ENCODE measurements at places on chromosomes 16 and 17.
A peak's percentile ranks its signal among the peaks of the same experiment; 100 is the strongest.

DNA sequence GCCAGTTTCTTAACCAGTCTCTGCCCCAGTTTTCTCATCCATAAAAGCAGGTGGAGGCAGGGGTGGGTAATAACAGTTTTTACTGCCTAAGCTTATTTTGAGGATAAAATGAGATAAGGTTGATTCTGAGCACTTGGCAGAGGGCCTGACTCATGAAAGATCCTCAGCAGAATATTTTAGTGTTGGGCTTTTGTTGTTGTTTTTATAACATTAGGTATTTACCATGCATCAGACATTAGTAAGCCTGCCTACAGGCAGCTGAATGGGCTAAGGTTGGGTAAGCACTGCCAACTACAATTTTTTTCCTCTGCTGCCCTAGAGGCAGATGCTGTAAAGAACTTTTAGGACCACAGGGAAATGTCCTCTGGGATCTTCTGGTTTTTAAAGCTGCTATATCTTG, 43.1 kb downstream of the SCNN1G start:
- no peaks in the 10 kb centered on the region for H3K36me3 ChIP-seq
- DNase-seq = no peak
- no peaks in the 10 kb centered on the region for H3K4me1 ChIP-seq
- no peaks in the 10 kb centered on the region for H3K27me3 ChIP-seq
- no peak overlapping the region for H3K4me3 ChIP-seq

DNA sequence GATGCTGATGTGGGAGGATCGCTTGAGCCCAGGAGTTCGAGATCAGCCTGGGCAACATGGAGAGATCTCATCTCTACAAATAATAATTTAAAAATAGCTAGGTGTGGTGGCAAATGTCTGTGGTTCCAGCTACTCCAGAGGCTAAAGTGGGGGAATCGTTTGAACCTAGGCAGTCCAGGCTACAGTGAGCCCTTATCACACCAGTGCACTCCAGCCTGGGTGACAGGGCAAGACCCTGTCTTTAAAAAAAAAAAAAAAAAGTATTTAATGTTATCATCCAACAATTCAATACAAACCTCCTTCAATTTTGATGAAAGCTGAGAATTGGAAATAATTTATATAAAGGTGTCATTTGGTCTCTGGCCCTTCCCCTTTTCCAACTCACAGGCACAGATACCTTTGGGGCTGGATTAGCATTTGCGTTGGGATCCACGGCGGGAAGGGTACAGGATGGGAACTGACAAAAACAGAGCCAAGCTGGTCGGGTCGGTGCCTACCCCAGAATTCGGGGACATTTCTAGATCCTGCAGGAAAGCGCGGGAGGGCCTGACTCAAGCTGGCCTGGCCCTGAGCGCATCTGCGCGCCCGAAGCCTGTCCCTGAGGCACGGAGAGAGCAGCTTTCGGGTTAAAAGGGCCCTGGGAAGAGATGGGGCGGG, 860 bp upstream of the DCAF7 start:
- H3K4me3 ChIP-seq = peak overlapping the region; percentile 97
- H3K27me3 ChIP-seq = no peaks in the 10 kb centered on the region
- DNase-seq = no peak
- peaks cover 5% of the 10 kb centered on the region for H3K36me3 ChIP-seq

DNA sequence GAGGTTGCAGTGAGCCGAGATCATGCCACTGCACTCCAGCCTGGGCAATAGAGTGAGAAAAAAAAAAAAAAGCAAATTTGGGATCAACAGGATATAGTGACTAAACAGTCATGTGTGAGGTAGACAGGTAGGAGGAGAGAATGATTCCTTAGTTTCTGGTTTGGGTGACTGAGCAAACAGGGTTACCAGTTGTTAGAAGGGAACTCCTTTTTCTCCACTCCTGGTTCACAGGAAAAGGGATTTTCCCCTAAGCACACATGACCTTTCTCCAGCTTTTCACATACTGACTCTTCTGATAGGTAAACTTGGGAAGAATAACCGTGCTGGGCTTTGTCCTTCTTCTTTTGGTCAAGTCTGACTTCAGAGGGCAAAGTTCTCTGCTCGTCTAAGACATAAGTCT, 17.3 kb upstream of the WSCD1 start:
- no peaks in the 10 kb centered on the region for H3K36me3 ChIP-seq
- peak; percentile 5 for DNase-seq
- H3K27ac ChIP-seq = no peak overlapping the region

DNA sequence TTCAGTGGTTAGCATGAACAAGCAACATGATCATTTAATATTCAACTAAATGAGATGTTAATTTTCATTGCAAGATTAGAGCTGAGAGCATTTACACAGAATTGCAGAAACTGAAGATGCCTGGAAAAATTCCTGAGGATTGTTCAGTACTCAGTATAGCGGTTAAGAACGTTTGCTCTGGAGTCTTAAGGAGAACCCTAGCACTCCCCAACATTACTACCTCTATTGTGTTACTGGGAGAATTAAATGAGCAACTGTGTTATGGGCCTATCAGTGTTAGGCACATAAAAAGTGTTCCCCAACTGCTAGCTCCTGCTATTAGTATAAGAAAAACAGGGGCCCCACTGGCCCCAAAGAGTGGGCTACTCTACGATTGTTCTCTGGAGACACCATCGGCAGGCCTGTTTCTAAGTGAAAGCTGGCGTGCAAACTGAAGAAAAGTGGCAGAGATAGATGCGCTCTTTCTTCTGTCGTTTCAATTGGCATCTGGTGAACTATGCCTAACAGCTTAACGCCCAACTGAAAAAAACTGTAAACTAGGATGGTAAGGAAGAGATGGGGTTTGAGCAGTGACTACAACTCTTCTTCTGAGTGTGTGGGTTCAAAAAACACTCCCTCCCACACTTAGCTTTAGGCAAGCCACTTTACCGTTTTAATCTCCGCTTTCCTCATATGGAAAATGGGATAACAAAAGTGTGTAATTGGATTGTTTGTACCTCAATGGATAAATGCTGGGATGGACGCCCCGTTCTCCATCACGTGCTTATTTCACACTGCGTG, 1.3 kb downstream of the CDR2 start:
- peak overlapping the region; percentile 79 for H3K27ac ChIP-seq
- peaks cover 39% of the 10 kb centered on the region for H3K4me1 ChIP-seq
- H3K27me3 ChIP-seq = no peaks in the 10 kb centered on the region
- H3K36me3 ChIP-seq = peaks cover 20% of the 10 kb centered on the region
- peak; percentile 41 for DNase-seq

DNA sequence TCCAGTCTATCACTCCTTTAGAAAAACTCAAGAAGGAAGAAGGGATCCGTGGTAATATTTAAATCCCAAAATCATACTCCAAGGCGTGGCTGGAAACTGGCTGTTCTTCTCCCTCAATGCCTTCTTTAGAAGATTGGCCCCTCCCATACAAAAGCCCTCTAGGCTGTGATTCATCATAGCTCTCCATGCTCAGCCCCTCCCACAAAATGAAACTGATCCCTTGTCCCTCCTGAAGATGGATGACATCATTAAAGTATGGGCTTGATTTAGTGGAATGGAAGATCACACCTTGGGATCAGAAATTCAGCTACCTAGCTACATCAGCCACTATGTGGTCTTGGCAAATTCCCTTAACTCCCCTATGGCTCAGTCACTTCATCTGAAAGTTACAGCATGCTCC, 4.1 kb downstream of the GRIN2A start:
- H3K36me3 ChIP-seq = no peaks in the 10 kb centered on the region
- DNase-seq = no peak
- peaks cover 21% of the 10 kb centered on the region for H3K27me3 ChIP-seq
- no peaks in the 10 kb centered on the region for H3K4me1 ChIP-seq

DNA sequence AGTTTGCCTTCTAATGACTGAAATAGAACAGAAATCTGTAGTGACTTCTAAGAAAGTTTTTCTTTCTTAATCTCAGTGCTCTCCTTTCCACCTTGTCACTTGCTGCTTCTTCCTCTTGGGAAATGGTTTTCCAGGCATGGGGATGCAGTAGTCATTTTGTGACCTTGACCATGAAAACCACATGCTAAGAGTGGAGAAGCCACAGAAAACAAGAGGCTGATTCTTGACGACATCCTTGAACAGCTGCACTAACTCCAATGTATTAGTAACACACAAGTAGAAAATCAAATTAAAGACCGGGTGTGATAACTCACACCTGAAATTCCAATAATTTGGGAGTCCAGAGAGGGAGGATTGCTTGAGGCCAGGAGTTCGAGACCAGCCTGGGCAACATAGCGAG, 15.5 kb upstream of the USP31 start:
- H3K36me3 ChIP-seq = no peaks in the 10 kb centered on the region
- no peak overlapping the region for H3K4me3 ChIP-seq
- H3K4me1 ChIP-seq = no peaks in the 10 kb centered on the region
- no peak overlapping the region for H3K27ac ChIP-seq

DNA sequence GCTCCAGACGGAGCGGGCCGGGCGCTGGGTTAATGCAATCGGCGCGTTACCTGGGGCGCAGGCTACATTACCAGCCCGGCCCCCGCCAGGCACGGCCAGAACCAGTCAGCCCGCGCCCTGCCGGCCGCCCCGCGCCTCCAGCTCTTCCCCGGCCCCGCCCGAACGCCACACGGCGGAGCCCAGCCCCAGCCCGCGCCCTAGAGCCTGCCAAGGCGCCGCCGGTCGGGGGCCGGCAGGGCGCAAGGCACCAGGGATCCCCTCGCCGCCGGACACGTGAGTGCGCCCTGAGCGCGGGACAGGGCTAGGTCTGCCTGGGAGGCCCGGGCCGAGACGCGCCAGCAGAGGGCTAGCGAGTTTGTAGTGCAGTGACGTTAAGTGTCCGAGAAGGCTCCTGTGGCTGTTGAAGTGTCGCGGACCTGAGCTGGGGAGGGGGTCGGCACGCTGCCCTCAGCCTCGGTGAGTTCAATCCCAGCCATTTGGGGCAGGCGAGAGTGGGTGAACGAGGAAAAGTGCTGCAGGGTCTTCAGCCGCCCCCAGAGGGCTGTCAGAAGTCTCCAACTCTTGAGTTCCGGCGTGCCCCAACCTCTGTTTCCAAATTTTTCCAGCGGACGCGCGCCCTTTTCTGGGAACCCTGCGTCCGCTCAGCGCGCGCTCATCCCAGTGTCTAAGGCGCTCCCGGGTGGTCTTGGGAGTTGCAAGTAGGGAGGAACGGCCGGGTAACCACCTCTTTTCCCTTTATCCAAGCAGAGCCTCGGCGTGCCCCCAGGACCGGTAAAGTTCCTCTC, at the start of gene SLC6A2:
Gene SLC6A2, plus strand, starts transcription at position 92 of the 785 bp plus-strand sequence. CDS start 707 bp downstream, outside the sequence.
- no peaks in the 10 kb centered on the region for H3K36me3 ChIP-seq
- H3K27me3 ChIP-seq = peaks cover 61% of the 10 kb centered on the region
- H3K27ac ChIP-seq = no peak within 1 kb of the TSS
- no peaks in the 10 kb centered on the region for H3K4me1 ChIP-seq

DNA sequence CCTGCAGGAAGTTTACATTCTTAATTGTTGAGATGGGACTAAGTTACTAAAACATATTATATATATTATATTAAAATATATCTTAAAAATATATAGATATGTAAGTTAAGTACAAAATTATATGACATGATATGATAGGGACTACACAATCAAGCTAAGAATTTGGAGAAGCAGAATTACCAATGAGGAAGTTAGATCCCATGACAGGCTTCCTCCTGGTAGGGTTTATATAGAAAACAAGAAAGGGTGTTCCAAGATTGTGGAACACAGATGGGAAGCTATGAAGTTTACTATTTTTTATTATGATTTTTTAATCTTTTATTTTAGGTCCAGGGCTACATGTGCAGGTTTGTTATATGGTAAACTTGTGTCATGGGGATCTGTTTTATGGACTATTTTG, 260.8 kb upstream of the ZFHX3 start:
- DNase-seq = no peak
- no peak overlapping the region for H3K27ac ChIP-seq
- no peaks in the 10 kb centered on the region for H3K36me3 ChIP-seq
- H3K4me3 ChIP-seq = no peak overlapping the region
- no peaks in the 10 kb centered on the region for H3K4me1 ChIP-seq

- H3K4me1 ChIP-seq = peaks cover 39% of the 10 kb centered on the region
- H3K4me3 ChIP-seq = peak overlapping the region; percentile 74
- peak; percentile 90 for DNase-seq
- H3K36me3 ChIP-seq = peaks cover 2% of the 10 kb centered on the region
- peak overlapping the region; percentile 96 for H3K27ac ChIP-seq
These were observed 4.2 kb upstream of the SREBF1 start for GRCh38 chr17:17840751-17841591.

- H3K4me1 ChIP-seq = peaks cover 11% of the 10 kb centered on the region
- H3K27ac ChIP-seq = no peak overlapping the region
- no peak overlapping the region for H3K4me3 ChIP-seq
- peaks cover 21% of the 10 kb centered on the region for H3K27me3 ChIP-seq
- DNase-seq = no peak
- no peaks in the 10 kb centered on the region for H3K36me3 ChIP-seq
These were observed 3.0 kb downstream of the PRR29 start for GRCh38 chr17:64001091-64001579.

DNA sequence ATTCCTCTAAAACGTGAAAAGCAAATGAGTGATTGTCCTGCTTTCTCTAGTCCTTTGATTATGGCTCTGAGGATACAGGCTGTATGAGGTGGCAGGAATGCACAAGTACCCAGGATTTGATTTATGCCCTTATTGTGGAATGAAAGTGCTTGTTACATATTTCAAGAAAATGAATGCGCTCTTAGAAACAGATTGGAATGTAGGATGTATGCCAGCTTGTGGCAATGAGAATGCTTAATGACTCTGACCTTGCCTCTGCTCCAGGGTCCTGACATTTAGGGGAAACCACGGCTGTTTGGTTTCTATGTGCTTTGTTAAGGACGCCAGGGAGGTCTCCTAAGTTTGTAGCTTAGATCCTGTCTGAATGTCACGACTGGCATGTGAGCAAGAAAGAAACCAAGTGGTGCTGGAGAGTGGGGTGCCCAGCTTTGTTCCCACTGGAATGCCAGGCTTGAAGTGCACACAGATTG, 22.0 kb downstream of the PRCD start:
- peak overlapping the region; percentile 77 for H3K27ac ChIP-seq
- H3K4me3 ChIP-seq = peak overlapping the region; percentile 38
- DNase-seq = peak; percentile 84
- peaks cover 41% of the 10 kb centered on the region for H3K36me3 ChIP-seq
- no peaks in the 10 kb centered on the region for H3K27me3 ChIP-seq

GRCh38 chr17:2056206-2057174, 1.6 kb downstream of the HIC1 start:
- peaks cover 4% of the 10 kb centered on the region for H3K27me3 ChIP-seq
- peaks cover 30% of the 10 kb centered on the region for H3K36me3 ChIP-seq
- peak overlapping the region; percentile 58 for H3K27ac ChIP-seq

GRCh38 chr17:43553573-43553972, 7.4 kb upstream of the ETV4 start:
- no peaks in the 10 kb centered on the region for H3K4me1 ChIP-seq
- peaks cover 6% of the 10 kb centered on the region for H3K27me3 ChIP-seq
- H3K36me3 ChIP-seq = no peaks in the 10 kb centered on the region
- DNase-seq = peak; percentile 27
- H3K27ac ChIP-seq = no peak overlapping the region
- no peak overlapping the region for H3K4me3 ChIP-seq

GRCh38 chr17:36127911-36128310, 24.3 kb downstream of the CCL4 start:
- no peak overlapping the region for H3K4me3 ChIP-seq
- no peaks in the 10 kb centered on the region for H3K36me3 ChIP-seq
- no peaks in the 10 kb centered on the region for H3K27me3 ChIP-seq
- no peaks in the 10 kb centered on the region for H3K4me1 ChIP-seq
